ENCODE measurements at places on chromosomes 7 and 10.
A peak's percentile ranks its signal among the peaks of the same experiment; 100 is the strongest.

DNA sequence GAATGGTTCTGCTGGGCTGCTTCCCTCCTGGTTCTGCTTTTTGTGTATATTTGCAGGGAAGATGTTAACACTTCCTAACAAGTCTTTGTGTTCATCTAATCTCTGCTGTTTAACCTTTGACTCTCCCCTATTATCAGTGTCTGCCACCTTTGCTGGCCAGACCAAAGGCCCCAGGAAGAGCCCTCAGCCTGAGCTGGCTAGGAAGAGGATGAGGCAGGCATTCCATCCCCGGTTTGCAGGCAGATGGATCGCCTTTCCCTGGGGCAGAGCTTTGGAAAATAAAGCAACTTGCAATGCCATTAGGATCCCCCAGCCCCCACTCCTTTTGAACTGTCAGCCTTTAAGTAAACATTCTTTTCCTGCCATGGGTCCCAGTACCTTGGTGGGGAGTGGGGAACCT, 19.0 kb downstream of the DPCD start:
- no peak for DNase-seq

GRCh38 chr10:31757831-31758230, 170.8 kb downstream of the ARHGAP12 start:
- DNase-seq: no peak

- no peak for DNase-seq
Measured at GRCh38 chr10:103276896-103277712, at the start of gene INA. Gene INA, plus strand, starts transcription at chr10:103277138. Its CDS starts 74 bp downstream, at chr10:103277212.

DNA sequence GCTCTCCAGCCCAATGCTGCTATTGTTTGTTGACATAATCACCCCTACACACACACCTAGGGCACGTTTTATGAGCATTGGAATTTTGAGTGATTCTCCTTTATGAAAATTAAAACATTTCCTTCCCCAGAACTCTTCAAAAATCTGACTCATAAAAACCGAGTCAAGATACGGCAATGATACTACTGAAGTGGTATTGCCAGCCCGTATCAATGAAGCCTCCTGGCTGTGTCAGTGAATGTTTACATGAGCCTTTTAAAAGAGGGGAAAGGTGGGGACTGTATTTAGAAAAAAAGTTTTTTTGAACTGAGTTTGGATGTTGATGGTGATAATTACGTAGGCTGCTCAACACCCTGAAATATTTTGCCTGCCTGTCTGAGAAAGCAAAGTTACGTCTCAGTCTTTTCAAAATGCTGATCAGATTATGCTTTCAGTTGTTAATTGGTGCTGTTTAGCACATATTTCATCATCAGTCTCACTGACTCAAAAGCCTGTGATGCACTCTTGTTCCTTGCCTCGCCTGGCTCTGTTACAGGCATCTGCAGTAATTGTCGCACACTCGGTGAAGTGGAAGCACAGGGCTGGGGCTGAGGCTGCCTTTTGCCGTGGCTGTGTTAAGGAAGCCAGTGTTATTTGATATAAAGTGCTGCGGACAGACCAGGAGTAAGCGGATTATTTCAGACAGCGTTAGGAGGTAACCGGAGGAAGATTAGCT, 157.4 kb upstream of the TCF7L2 start:
- no peak for DNase-seq

DNA sequence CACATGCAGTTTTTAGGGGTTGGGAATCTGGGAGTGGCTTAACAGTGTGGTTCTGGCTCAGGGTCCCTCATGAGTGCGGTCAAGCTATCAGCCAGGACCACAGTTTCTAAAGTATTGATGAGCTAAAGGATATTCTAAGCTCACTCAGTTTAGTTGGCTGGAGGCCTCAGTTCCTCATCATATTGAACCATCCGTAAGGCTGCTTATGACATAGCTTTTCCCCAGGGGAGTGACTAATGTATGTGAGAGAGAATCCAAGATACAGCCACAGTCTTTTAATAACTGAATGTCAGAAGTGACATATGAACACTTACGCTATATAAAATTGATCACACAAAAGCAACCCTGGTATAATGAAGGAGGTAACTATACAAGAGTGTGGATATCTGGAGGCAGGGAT, 245.3 kb downstream of the POLR1F start:
- DNase-seq: no peak

GRCh38 chr10:33661580-33662336, 327.3 kb upstream of the NRP1 start:
- DNase-seq: no peak

DNA sequence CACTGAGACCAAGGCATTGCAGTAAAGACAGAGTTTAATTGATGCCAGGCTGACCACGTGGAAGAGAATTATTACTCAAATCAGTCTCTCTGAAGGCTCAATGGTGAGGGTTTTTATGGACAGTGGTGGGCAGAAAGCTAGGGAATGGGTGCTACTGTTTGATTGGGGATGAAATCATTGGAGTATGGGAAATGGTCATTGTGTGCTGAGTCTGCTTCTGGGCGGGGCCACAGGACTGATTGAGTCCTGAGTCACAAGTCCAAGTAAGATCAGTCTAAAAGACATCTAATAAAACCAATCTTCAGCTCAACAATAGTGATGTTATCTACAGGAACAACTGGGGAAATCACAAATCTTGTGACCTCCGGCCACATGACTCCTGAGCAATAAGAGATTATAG, 868.4 kb downstream of the SORCS3 start:
- no peak for DNase-seq

DNA sequence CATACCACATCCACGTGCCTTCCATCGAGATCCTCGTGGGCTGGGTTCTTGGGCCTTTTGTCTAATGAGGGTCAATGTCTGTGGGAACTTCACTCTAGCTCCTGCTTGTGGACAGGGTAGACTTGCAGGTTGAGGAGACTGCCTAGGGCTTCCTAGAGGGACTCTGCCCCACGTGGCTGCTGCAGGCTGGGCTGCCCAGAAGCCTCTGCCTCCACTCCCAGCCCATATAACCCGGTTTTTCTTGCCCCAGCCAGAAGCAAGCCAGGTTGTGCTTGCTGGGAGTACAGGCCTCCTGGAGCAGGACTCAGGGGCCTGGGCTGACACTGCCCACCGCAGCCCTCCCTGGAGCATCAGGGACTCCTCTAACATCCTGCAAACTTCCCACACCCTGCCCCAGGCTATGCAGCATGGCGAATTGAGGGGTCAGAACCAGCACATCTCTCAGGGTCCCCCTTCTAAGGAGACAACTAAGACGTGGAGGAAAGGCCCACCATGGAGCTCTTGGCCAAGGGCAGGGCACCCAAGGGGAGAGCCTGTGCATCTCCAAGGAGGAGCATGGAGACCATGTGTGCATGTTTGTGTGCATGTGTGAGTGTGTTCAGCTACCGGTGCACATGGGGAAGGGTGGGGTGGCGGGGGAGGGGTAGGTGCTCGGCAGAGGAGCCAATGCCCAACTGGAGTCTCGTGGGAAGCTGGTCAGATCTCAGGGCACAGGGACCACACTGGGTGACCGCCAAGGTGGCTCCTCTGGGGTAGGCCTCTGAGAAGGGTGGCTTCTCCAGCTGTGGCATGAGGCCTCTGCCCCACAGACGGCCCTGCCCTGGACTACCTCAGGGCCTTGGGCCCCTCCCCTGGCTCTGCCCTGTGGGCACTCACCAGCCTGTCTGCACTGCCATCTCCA, 62.6 kb downstream of the RASGEF1A start:
- no peak for DNase-seq

DNA sequence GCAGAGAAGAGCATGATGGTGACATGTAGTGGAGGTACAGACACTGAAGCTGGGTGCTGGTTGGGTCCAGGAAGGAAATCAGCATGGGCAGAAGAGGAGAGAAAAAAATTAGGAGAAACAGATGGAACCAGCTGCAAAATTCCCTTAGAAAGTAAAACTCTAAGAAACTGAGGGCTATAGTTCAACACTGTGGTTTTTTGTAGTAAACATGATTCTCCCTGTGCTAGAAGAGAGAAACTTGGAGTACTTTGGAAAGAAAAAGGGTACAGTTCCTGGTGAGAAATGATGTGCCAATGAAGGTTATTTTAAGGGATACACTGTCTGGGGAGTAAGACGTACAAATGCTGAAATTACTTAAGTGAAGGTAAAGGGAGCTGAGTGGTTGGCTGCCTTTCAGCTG, 181.5 kb upstream of the HPS1 start:
- no peak for DNase-seq

DNA sequence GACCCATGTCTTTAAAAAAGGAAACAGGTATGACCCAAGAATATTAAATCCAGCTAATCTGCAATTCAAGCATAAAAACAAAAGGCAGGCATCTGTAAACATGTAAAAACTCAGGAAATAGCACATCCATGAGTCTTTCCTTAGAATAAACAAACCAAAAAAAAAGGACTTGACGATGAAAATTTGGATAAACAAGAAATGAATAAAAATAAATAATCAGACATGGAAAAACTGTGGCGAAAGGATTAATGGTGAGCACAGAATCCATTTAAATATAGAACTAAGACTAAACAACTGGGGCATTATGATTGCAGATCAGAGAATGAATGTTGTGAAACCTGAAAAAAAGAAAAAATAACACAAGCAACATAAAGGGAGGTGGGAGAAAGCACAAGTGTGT, 170.1 kb downstream of the DOCK4 start:
- no peak for DNase-seq

- no peak for DNase-seq
Measured at GRCh38 chr7:19284596-19285300, 139.5 kb upstream of the FERD3L start.

DNA sequence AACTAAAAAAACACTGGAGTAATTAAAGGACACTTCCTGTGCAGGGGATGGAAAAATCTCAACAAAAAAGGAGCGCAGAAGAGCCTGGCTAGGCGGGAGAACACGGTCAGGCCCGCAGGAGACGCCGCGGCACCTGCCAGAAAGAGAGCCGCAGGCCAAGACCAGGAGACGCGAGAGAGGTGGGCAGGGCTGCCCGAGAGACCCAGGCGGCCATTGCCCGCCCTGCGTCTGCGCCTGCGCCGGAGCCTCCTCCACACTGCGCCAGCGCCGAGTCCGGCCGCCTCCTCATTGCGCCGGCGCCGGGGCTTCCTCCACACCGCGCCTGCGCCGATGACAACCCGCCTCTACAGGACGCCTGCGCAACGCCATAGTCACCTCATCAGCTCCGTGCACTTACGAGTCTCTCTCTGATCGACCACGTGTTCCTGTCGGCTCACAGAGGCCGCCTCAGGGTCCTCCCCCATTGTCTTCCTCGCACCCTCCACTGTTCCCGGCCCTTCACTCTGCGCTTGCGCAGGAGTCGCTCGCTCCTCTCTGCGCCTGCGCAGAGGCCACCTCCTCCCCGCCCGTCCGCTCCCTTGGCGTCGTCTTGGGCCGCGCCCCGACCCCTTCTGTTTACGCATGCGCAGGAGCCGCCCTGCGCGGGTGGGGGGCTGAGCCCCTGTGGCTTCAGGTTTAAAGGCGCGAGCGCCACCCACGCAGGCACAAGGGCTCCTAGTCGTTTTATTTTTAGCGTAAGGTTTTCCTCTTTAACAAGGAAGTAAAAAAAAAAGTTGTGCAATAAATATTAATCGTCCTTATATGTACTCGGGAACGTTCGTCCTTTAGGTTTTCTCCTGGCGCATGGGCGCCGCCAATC, 43.2 kb upstream of the FAM20C start:
- peak; percentile 95 for DNase-seq

GRCh38 chr10:88038268-88038667, 174.8 kb downstream of the PTEN start:
- no peak for DNase-seq

DNA sequence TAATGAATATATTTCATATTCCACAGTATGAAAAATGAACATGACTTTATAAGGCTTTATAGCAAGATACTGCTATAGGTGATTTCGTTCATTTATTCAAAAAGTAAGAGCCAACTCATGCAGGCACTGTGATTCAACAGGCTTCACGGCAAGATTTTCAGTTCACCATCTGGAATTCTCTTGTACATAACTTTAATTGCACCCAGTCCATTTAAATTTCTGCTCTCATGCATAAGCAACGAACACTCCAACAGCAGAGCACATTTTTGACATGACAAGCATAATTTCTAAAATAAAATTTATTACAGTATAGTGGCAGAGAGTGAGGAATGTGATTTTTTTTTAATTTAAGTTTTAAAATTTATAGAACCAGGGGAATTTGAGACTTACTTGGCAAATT, 436.1 kb downstream of the PHTF2 start:
- DNase-seq: no peak

GRCh38 chr7:44451123-44451522, 39.3 kb downstream of the NUDCD3 start:
- no peak for DNase-seq

- peak; percentile 17 for DNase-seq
Measured at GRCh38 chr7:56105508-56105907, 768 bp downstream of the CHCHD2 start.

- DNase-seq: no peak
Measured at GRCh38 chr10:18418541-18419215, 232.7 kb downstream of the NSUN6 start.

DNA sequence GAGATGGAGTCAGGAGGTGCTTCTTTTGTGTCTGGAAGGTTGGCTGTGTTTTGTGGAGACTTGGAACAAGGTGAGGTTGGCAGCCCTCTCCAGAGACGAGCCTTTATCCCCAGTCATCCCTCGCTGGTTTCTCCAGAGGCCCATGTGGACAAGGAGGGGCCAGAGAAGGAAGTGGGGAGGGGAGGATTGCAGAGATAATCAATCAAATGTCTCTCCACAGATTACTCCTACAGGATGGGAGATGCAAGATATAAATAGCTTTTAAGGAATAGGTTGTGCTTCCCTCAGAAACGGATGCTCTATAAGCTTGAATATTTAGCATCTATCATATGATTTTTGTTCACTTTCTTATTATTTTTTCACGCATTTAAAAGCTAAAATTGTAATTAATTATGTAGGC, 70.4 kb upstream of the VWDE start:
- DNase-seq: no peak

DNA sequence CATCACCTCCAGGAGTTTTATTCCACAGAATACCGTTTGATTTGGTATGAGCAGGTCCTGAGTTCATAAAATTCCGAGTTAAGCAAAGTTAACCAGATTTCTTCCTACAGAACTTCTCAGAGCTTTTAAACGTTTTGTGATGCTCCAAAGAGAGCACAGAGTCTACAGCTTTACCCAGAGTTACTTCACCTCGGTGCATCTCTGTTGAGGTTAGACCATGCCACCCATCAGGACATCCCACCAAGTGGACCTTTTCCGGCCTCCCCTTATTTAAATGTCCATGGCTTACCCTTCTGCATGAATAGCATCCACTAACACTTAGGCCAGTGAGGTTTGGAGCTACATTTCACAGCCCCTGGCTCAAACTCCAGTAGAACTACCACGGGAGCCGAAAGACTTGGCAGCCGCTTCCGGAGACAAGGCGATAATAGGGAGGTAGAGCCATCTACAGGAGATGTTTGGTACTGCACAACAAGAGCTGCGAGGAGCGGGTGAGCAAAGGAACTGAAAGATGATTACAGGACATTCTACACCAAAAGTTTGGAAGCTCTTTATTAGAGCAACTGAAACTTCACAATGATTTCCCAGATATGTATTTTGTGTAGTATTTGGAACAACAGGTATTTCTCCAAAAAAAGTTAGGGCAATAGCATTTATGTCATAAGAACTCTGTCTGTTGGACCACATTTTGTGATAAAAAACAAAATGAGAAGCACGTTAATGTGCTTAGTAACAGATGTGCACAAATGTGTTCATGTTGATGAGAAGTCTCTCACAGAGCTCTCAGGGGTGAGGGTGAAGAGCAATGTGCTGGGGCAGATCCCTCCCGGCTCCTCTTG, 174.7 kb downstream of the HERPUD2 start:
- peak; percentile 15 for DNase-seq
